RWPE2 (cell line): ENCODE measurements at places on chromosomes 5 and 9.

DNA sequence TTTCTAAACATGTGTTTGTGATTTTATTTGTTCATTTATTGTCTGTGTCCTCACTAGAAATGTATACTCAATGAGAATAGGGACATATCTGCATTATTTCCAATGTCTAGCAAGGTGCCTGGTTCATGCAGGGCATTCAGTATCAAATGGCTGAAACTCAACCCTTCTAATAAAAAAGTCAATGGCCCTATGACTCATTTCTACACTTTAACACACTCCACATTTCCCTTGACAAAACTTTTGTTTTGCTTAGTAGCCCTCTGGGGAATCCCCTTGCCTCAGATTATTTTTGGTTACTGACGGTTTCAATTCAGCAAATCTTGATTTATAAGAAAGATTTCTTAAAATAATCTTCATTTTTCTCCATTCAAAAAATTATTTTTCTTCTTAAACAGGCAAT lies 206.0 kb upstream of the DMRTA1 start:
- no peak for DNase-seq

GRCh38 chr5:139543423-139543991 lies 17.6 kb upstream of the UBE2D2 start:
- no peak for DNase-seq

DNA sequence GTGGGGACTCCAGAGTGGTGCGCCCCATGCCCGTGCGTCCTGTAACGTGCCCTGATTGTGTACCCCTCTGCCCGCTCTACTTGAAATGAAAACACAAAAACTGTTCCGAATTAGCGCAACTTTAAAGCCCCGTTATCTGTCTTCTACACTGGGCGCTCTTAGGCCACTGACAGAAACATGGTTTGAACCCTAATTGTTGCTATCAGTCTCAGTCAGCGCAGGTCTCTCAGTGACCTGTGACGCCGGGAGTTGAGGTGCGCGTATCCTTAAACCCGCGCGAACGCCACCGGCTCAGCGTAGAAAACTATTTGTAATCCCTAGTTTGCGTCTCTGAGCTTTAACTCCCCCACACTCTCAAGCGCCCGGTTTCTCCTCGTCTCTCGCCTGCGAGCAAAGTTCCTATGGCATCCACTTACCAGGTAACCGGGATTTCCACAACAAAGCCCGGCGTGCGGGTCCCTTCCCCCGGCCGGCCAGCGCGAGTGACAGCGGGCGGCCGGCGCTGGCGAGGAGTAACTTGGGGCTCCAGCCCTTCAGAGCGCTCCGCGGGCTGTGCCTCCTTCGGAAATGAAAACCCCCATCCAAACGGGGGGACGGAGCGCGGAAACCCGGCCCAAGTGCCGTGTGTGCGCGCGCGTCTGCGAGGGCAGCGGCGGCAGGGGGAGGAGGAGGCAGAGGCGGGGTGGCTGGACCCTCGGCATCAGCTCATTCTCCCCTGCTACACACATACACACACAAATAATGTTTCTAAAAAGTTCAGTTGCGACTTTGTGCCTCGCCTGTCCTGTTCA lies 668 bp downstream of the GLIS3 start:
- no peak for DNase-seq

DNA sequence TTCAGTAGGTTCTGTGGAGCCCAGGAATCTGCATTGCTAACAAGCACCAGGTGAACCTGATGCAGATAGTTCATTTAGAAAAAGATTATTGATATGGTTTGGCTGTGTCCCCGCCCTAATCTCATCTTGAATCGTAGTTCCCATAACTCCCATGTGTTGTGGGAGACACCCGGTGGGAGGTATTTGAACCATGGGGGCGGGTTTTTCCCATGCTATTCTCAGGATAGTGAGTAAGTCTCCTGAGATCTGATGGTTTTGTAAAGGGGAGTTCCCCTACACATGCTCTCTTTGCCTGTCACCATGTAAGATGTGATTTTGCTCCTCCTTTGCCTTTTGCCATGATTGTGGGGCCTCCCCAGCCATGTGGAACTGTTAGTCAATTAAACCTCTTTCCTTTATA lies 212.0 kb downstream of the RAB3C start:
- no peak for DNase-seq

DNA sequence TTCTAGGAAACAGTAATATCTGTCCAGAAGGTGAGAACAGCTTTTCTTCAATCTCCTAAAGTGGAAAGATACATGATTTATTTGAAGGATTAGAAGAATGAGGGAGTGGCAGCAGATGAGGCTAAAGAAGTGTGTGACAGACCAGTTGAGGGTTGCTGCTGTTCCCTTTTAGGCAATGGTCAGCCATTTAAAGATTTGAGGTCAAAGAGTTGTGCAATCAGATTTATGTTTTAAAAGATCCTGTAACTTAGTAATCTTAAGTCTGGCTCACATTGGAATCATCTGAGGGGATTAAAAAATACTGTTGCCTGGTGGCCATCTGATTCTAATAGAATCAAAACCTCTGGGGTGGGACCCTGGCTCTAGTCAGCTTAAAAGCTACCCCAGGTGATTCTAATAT lies 4.3 kb upstream of the SGCD start:
- DNase-seq = no peak

DNA sequence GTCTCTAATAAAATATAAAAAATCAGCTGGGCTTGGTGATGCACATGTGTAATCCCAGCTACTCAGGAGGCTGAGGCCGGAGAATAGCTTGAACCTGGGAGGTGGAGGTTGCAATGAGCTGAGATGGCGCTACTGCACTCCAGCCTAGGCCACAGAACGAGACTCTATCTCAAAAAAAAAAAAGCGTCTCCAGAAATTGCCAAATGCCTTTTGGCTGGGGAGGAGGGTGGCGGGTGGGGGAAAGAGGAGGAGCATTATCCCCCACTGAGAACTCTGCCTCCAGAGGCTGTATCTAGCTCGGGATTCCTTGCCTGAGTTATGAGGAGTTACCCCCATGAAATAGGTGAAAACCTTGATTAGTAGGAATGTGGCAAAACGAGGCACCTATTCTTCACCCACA lies 4.8 kb downstream of the ROPN1L start:
- no peak for DNase-seq

DNA sequence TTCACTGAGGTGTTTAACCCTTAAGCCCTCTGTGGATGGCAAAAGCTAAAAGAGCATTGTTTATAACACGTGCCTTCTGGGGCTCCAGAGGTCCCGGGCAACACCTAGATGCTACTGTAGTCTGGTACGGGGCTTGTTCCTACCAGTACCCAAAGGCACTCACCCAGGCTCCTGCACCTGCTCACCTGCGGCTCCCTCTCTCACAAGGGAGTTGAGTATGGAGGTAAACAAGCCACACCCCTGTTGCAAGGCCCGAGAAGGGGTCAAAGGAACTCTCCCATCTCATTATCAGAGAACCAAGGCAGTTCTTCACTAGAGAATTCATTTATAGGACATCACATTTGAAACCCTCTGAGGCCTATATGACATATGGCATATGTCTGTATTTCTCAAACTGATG lies 53.4 kb upstream of the IL6ST start:
- DNase-seq = no peak
